Activated CD4-positive, alpha-beta T cell treated with anti-CD3 and anti-CD28 coated beads, Interleukin-10, Interleukin-2, amounts not matched to agents 100 ng/mL and 50 ng/mL, durations not matched to agents 16 hours and 8 hours (primary cell): ENCODE measurements at places on chromosomes 2 and 18.

DNA sequence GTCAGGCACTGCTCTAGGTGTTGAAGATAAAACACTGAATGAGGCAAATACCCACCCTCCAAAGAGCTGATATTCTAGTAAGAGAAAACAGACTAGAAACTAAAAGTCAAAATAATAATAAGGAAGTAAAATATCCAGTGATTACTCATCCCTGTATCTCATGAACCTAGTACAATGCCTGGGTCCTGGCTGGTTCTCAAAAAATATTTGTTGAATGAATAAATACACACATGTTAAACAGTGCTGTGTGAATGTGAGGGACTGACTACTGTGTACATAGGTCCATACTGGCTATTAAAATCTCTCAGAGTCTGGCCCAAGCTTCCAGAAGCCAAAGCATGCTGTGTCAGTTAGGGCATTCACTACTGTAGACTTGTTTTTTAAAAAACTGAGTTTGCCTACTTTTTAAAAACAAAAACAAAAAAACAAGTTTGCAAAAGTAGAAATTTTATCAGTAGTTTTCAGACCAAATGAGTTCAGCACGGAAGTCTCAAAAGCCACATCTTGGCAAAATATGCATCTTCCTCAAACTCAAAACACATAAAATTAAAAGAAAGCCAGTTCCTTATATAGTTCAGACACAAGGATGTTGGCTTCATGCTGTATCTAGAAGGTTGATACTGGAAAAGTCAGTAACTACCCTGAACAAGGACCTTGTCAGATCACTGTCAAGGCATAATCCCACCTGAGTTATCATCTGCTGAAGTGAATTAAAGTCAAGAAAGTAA, 136.2 kb downstream of the THADA start:
- no peak for DNase-seq

DNA sequence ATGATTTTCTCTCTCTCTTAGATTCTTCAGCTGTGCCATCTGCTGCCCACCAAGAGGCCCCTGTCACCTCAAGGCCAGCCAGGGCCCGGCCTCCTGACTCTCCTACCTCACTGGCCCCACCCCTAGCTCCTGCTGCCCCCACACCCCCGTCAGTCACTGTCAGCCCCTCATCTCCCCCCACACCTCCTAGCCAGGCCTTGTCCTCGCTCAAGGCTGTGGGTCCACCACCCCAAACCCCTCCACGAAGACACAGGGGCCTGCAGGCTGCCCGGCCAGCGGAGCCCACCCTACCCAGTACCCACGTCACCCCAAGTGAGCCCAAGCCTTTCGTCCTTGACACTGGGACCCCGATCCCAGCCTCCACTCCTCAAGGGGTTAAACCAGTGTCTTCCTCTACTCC, 9.4 kb upstream of the GMPPA start:
- DNase-seq, result no peak

DNA sequence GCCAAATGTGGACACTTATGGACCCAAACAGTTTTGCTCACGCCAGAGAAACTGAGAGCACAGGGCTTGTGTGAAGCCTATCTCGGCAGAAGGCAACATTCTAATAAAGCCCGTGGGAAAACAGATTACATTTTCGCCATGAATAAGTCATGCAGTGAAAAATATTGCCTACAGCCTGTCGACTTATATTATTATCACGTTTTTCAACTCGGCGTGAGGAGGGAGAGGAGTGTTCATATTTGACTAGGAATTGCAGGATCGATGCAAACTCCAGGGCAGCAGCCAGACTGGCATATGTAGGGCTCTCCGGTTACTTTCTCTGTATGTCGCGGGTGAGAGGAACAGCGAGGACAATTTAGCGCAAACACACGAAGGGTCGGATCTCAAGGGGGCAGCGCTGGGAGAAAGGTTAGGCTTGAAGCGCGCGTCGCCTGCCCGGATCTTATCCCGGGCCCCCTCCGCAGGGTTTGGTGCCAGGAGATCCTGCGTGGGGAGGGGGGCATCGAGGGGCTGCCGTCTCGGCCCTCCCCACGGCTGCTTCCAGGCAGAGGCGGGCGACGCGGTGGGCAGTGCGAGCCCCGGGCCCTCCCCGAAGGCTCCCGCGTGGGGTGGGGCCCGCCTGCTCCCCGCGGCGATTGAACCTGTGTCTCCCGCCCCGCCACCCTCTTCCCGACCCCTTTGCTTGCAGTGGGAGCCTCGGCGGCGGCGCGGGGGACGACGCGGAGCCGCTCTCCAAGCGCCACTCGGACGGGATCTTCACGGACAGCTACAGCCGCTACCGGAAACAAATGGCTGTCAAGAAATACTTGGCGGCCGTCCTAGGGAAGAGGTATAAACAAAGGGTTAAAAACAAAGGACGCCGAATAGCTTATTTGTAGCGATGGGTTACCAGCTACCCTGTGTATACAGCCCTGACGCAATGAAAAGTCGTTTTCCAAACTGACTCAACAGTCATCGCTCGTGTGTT, 4.4 kb downstream of the ADCYAP1 start:
- no peak for DNase-seq

- DNase-seq, result no peak
Measured at GRCh38 chr2:10006236-10007161, 36.9 kb upstream of the KLF11 start.

DNA sequence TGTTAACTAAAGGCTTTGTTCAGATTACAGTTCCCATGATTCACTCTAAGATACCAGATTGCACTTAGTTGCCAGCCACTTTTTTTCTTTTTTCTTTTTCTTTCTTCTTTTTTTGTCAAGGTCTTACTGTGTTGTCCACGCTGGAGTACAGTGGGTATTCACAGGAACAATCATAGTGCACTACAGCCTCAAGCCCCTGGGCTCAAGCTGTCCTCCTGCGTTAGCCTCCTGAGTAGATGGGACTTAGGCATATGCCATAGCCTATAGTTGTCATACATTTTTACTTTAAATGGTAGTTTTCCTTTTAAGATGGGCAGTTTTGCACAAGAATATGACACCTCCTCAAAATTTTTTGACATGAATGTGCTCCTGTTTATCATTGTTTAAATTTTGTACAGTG, 2.1 kb downstream of the UGP2 start:
- DNase-seq, result no peak

DNA sequence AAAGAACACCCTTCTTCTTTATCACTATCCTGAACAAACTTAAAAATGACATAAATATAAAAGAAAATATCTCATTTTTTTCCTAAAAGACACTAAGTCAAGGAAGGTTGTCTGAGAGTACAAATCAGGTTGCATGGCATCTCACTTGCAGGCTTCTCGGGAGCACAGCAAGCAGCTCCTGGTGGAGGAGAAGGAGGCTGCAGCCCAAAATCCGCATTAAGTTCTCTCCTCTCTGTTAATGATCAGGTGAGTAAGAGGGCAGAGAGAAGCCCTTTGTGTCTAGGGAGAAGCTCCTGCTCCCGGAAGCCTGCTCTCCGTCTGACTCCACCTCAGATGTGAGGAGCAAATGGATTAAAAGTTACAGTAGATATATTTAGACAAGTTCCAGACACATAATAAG, 35.0 kb upstream of the DOK6 start:
- no peak for DNase-seq

- no peak for DNase-seq
Measured at GRCh38 chr2:142965443-142965842, 88.0 kb downstream of the KYNU start.

GRCh38 chr18:30248056-30248455, 794.5 kb downstream of the DSC3 start:
- DNase-seq, result no peak

- no peak for DNase-seq
Measured at GRCh38 chr2:218262631-218263586, 2.1 kb downstream of the GPBAR1 start.

GRCh38 chr18:22558945-22559385, 141.2 kb upstream of the CTAGE1 start:
- DNase-seq, result no peak

DNA sequence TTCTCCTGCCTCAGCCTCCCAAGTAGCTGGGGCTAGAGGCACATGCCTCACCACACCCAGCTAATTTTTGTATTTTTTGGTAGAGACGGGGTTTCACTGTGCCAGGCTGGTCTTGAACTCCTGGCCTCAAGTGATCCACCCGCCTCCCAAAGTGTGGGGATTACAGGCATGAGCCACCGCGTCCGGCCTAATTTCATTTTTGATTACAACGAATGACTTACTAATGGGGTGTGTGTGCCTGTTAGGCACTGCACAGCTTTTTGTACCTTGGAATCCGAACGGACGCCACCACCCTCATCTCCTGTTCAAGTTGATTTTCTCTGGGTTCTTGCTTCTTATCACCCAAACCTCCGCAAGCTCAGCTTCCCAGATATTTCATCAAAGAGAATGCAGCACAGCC, 17.2 kb downstream of the PTMA start:
- DNase-seq, result no peak

GRCh38 chr2:96636551-96637171, 1.5 kb downstream of the KANSL3 start:
- DNase-seq, result no peak

DNA sequence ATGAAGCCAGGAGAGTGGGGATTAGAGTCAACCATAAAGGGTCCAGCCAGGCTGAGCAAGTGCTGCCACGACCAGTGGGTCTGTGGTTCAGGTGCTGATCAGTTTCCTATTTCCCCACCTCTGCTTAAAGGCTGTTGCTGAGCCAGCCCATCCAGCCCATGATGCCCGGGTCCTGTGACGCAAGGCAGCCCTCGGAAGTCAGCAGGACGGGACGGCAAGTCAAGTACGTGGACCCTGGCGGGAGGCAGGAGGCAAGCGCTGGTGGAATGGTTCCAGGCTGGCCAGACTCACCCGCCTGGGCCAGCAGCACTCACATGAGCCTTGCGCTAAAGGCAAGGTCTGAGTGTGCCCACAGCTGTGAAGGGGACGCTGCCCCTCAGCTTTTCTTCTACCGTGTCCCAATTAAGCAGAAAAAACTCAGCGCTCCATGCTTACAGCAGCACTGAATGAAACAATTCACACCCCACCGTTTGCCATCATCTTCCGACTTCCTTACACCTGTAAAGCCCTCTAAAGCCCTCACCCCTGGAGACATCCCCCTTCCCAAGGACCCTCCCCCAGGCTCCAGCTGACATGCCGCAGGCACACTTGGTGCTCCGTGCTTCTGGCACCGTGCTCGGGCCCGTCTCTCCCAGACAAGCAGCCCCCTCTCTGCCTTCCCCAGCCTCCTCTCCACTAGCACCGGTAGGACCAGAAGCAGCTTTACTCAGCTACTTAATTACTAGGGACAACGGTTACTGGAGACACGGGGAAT, 11.3 kb upstream of the RPL31 start:
- DNase-seq, result no peak

- DNase-seq, result no peak
Measured at GRCh38 chr2:141041281-141041680, 1089.5 kb downstream of the LRP1B start.

GRCh38 chr2:68134554-68134953, 23.1 kb upstream of the PNO1 start:
- no peak for DNase-seq

DNA sequence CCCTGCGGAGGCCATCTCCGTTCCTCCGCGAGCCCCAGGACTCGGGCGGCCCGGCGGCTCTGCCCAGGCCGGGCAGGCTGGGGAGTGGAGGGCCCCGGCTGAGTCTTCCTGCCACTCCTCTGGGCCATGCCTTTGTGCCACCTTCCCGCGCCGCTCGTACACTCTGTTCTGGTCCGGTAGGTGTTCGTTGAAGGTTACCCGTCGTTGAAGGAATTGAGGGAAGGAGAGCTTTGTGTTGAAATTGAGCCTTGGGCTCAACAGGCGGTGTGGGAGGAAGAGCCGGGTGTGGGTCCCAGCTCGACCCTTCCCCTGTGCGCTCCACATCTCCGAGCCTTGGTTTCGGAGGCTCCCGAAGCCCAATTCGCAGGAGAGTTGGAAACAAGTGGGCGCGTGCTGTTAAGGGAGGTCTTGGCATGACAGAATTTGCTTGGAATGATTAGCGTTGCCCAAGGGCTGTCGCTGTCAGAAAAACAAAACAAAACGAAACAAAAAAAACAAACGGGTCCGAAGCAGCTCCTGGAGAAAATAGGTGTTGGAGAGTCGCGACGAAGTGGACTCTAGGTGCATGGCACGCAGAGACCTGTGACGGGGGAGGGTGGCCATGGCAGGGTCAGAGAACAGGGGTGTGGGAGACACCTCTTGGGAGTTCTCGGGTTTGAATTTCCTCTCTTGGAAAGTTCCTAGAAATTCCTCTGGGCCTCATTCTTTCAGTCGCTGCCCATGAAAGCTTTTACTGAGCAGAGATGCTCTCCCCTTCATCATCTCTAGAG, 1.2 kb upstream of the MZT2A start:
- DNase-seq, result no peak

DNA sequence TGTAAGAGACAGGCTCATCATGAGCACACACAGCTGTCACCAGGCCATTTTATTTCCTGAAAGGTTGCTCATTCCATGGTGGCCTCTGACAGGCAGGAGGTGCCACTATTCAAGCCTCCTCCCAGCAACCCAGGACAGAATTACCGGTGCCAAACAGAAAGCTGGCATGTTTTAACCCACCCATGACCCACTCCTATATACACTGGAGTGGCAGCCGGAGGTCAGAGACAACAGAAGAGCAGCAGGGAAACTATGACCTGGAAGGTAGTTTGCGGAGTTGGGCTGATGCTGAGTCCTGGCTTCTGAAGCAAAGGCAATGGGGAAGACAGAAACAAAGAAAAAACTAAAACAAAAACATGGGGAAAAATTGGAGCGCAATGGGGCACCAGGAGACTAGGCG, 2.3 kb downstream of the RFTN2 start:
- no peak for DNase-seq

- DNase-seq, result no peak
Measured at GRCh38 chr2:31534636-31535035, 46.1 kb downstream of the SRD5A2 start.

DNA sequence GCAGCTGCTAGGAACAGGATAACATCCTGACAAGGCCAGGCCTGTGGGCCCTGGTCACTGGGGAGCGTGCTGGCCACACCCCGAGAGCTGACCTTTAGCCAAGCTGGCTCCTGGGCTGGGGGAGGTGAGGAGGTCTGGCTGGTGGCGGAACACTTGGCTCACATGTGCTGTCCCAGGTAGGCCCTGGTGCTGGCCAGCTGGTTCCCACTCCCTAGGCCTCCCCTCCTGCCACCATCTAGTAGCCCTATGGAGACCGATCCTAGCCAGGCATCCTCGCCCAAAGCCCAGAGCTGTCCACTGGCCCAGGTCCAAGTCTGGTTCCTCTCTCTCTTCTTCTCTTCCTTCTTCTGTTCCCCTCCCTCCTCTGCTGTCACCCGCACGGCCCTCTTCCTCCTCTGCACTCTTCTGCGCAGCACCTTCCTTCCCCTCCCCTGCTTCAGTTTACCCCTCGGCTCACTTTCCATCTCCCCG, 52.4 kb downstream of the TNS1 start:
- no peak for DNase-seq

- no peak for DNase-seq
Measured at GRCh38 chr2:120995656-120996190, 260.1 kb downstream of the GLI2 start.

GRCh38 chr2:86490245-86490644, 49.1 kb downstream of the KDM3A start:
- DNase-seq, result no peak
